Midbrain (tissue), 1 donor: ENCODE measurements at places on chromosomes 4 and X.

- no peak for DNase-seq
Observed at GRCh38 chr4:12770351-12770750, 713.8 kb downstream of the RAB28 start.

DNA sequence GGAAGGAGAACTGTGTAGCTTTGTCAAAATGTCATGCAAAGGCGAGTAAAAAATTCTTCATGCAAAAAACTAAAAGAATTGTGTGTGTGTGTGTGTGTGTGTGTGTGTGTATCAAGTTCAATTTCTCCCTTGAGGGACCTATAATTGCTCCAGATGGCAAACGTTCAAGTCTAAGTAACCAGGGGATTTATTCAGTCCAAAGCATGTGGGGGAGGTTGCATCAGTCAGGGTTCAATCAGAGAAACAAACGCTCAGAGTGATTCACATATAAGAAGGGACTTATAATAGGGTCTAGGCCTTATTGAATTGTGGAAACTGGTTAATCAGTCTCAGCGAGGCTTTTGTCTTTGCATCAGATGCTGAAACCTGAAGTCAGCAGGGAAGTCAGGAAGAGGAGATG lies 5.0 kb downstream of the DCAF8L1 start:
- no peak for DNase-seq

DNA sequence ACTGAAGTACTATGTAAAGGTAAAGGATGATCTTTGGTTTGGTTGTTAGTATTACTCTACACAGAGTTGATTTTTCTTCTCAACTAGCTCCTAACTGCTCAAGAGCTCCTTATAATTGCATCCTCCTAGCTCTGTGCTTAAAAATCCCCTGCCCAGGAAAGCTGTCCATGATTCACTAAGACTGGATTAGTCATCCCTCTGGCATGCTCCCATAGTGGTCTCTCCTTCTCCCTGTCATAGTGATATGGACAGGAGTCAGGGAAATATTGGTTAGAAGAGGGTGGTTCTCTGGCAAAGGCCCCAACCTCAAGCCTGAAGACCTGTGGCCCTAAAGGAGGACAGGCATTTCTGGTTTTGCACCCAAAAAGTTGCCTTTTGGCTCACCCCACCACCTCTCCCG lies 242.3 kb upstream of the KCNIP4 start:
- no peak for DNase-seq

DNA sequence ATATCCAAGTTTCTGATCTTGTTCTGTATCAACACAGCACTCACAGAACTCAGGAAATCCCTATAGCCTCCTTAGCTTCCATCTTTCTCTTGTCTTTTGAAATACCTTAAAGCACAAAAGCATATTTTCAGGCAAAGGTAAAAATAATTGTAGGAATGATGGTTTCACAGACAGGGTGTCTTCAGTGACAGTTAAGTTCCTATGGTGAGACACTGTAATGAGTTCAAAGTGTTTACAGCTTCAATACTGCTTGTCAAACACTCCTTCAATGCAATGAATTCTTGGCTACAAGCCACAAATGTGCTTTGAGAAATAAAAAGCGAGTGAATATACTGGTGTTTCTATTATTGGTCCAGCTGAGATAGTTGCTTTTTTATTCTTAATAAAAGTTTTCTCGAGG lies 466.0 kb downstream of the DMD start:
- no peak for DNase-seq

DNA sequence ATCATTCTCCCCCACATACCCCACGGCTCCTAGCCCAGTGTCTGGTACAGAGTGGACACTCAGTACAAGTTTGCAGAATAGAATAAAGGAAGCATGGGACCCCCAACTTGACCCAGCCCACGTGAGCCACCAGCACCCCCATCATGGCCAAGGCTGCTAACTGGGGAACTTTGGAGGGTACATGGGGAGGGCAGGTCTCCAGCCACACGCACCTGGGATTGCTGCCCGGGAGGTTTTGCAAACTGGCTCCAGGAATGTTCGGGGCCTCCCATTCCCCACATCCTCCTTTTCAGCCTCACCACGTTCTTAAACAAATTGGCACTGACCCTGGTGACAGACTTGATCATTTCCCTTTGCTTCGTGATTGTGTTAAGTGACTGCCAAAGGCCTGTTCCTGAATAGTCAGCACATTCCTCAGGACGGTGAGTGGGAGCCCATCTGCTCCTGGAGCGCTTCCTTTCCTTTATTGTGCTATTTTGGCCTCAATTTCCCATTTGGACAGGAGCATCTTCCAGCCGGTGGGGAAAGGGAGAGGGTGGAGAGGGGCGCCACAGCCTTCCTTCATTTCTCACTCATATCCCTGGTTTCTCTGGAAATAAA lies 18.7 kb upstream of the XPNPEP2 start:
- no peak for DNase-seq

DNA sequence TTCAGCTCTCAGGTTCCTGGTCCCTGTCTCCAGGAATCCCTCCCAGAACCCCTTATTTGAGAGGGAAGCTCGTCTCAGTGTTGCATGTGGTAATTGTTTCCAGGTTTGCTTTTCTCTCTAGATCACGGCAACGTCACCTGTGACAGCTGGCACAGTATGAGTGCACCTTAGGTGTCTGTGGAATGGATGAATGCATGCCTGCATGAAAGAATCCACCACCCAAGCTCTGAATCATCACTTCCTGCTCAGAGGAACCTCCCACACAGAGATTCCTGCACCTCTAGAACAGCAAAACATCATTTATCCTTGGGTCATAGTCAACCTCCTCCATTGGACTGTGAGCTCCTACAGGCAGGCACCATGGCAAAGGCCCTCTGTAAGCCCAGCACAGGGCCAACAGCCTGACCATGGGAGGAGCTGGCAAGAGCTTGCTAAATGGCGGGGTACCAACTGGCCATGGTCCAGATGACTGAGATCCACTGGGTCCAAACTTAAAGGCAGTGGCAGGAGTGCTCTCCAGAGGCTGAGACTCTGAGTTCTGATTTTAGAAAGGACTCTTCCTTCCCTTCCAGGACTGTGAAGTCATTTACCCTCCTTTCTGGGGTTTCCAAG lies 116.2 kb downstream of the SLC2A9 start:
- no peak for DNase-seq

DNA sequence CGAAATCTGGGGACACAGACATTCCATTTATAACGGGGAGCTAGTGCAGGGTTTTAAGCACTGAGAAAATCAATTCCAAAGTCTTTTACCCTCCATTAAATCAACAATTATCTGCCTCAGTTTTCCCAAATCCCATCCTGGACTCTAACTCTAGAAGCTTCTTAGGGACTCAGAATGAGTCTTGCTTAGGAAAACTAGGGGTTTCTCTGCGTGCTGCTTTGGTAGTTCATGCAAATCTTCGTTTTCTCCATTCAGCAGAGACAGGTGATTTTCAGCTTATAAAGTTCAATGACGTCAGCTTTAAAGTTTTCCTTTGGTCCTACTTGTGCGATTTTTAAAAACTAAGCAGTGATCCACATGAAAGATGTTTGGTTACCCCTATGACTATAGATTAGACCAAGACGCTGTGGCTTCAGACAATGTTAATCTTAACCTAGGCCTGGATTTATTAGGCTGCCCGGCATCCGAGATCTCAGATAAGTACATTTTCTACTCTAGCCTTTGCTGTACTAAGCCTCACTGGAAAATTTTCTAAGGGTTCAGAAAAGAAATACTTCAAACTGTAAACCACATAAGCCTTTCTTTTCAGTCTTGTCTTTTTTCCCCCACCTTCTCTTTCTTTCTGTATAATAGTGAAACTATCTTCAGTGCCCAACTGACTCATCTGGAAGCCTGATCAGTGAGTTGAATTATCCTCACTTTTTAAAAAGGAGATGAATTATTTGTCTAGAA lies 121.4 kb upstream of the GATB start:
- DNase-seq: no peak

DNA sequence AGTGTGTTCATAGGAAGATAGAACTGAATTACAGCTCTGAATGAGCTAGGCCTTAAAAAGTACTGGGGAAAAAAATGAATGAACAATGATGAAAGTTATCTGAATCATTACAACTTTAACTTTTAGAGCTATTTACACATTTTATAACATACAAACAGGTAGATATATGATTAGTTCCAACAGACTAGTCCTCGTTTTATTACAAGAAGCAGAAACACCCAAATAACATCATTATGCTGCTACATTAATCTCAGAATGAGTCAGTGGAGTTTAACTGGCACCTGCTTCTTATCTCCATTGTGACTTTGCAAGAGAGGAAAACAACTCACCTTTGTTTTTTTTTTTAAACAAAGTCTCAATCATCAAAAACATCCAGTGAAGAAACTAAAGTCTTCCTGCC lies 15.2 kb downstream of the ATP8A1 start:
- DNase-seq: no peak

- no peak for DNase-seq
Observed at GRCh38 chrX:4043951-4044350, 330.5 kb upstream of the PRKX start.

GRCh38 chr4:74414149-74414809 lies 30.7 kb upstream of the AREG start:
- no peak for DNase-seq

- DNase-seq: no peak
Observed at GRCh38 chrX:143336261-143336660, 181.0 kb downstream of the SPANXN3 start.

DNA sequence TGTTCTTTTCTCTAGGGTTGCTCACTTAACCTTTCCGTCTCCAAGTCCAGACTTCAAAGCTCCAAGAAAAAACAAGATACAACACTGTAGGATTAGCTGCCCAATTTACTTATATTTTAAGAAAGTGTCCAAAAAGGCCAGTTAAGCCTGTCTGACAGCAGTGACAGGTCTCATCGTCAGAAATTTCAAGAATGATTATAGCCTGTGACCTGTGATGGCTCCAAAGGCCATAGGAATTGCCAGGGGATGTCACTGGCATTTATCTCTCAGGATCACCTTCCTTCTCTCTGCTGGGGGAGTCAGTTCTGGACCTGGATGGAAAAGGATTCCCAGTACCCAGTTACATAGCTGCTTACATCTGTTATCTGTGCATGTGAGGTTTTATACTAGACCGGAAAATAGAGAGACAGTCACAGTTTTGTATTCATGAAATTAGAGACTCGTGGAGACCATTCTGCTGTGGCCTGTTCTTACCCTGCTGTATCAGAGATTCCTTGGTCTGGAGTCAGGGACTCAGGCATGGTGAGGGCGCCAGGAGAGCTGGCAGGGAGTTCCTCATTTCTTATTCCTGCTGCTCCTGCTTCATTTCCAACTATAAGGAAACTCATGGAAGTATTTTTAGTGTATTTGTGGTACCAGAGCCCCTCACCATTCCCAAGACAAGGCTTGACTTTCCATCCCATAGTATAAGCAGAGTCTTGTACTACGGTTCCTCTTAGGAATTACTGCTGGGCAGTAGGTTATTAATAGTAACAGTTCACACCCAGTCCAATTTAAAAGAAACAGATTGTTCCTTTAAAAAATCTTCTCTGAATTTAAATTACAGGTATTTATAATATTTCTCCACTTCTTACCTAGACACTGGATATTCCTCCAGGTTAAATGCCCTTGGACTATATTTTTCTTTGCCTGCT lies 220.8 kb downstream of the SHROOM3 start:
- no peak for DNase-seq

GRCh38 chr4:13430834-13431568 lies 53.1 kb downstream of the RAB28 start:
- no peak for DNase-seq

DNA sequence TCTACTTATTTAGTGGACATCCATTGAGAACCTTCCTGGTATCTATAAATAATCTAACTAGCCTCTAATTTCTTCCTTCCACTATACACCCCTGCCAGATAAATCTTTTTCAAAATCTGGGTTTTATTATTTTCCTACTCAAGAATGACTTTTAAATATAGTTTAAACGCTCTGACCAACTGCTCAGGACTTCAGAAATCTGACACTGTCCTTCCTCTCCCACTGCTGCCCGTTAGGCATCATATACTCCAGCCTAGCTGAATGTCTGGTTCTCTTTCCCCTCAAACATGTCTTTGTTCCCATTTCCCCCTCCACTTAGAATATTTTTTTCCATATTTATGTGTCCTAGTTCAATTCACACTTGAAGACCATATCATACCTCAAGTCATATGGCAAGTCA lies 35.2 kb upstream of the CBLL2 start:
- DNase-seq: no peak

- DNase-seq: no peak
Observed at GRCh38 chrX:21700967-21701366, 42.8 kb upstream of the KLHL34 start.

- DNase-seq: peak; percentile 19
Observed at GRCh38 chr4:154741922-154742850, 1.6 kb upstream of the LRAT start.

- no peak for DNase-seq
Observed at GRCh38 chr4:145703850-145704497, 24.0 kb downstream of the C4orf51 start.

DNA sequence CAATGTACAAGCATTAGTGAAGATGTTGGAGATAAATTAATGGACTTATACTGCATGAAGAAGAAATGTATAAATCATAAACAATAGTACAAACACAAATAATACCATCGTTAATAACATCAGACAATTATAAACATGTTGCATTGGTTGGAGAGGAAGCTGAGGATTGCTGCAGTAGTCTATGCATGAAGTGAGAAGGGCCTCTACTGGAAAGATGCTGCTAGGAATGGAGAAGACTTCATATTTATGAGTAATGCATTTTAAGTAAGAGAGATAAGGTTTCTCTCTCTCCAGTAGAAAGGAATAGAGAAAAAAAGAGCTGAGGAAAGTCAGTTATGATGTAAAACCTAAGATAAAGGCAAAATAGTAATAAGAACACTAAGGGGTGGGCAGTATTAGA lies 247.8 kb downstream of the GRID2 start:
- peak; percentile 14 for DNase-seq

DNA sequence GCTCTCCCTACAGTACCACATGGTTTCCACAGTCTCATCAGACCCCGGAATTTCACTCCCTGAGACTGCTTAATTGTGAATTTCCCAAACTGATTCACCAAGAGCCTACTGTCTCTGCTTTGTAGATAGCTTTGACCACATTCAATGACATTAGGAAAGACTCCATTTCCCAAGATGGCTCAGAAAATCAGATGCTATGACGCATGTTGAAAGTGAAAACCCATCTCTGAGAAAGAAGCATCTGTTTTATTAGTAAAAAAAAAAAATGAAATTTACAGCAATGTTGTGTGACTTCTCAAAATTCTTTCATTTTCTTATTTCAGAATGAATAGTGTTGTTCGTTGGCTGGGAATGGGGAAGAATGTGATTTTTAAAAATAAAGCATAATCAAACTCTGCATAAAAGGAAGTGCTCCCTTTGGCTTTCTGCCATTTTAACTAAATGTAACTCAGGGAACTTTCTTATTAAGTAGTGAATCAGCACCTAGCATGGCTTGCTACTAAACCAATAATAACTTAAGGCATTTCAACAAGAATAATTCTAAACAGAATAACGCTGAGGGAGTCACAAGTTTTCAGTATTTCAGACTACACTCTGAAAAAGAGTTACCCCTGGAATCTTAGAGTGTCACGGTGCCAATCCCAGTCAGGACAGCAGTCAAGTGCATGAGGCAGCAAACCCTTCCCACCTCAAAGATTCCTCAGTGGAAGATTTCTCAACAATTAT lies 97.4 kb upstream of the MYOZ2 start:
- no peak for DNase-seq

- no peak for DNase-seq
Observed at GRCh38 chrX:130793975-130794374, 109.0 kb downstream of the ENOX2 start.

- no peak for DNase-seq
Observed at GRCh38 chrX:103614999-103615398, 7.2 kb downstream of the TCEAL3 start.
